Stimulated activated CD4-positive, alpha-beta T cell treated with anti-CD3 and anti-CD28 coated beads, TNF-alpha, amount 100 ng/mL, for 1 hour (primary cell): ENCODE measurements at places on chromosomes 16 and 17.

- DNase-seq, result no peak
These were observed 6.8 kb upstream of the EVPLL start for GRCh38 chr17:18370761-18371160.

DNA sequence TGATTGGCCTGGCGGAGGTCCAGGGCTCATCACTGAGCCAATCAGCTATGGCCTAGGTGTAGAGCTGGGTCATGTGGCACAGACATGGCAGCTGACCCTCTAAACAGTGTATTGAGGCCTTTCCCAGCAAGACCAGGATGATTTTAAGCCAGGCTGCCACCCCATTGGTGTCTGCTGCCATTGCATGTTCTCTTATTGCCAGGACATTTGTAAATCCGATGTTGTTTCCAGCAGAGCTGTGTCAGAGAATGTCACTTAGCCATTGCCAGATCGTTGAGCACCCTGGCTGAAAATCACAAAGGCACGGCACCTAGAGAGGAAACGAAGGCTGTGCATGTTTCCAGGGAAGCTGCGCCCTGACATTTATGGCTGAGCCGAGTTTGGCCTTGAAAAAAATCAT lies 33.4 kb downstream of the RBFOX1 start:
- DNase-seq, result no peak

DNA sequence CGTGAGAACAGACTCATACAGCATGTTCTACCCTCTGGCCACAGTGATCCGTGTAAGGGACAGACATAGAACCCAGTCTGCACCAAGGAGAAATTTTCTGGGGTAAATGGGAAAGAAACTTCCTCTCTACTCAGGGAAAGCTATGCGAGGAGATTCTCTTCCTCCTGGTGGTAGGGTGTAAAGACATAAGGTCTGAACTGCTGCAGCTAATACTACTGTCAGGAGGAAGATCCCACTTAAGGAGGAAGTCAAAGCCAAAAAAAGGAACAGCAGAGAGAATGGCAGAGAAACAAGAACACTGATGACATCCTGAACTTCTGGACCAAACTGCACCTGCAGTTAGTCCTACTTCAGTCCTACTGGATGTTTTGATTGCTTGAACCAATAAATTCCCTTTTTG lies 7.1 kb upstream of the TM4SF5 start:
- no peak for DNase-seq

DNA sequence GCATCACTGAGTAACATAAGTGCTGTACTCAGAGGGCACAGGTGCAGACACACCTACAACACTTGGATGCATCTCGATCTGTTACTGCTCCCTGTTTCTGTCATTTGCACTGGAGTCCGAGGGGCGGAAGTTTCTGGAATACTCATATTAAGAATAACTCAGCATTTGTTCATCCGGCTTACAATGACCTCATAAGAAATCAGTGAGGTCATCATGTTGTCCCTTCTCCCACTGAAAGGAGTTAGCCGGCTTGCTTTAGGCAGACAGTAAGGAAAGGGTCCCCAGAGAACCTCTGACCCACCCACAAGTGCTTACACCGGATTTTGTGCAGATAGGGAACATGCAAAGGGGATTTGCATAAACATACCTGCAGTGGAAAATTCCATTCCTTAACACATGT lies 344.7 kb downstream of the HAPSTR1 start:
- DNase-seq, result no peak

- DNase-seq, result no peak
These were observed 19.5 kb downstream of the RAP1GAP2 start for GRCh38 chr17:2815781-2816185.

GRCh38 chr16:1613728-1614455 lies 1.7 kb downstream of the CRAMP1 start:
- DNase-seq, result no peak

DNA sequence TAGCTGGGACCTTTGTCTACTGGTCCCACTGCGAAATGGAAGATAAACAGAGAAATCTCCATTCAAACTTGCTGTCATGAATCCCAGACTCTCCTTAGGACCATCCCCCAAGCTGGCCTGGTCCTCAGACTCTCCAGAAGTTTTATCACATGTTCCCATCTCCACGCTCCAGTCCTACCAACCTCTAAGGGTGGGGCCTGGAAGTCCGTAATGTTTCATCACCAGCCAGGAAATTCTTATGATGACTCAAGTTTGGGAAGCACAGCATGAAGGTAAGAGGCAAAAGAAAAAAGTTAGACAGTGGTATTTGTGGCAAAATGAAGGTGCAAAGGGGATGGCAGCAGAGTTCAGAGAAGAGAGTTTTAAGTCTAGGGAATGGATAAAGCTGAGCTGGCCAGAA lies 52.7 kb downstream of the ZNF18 start:
- DNase-seq, result no peak

DNA sequence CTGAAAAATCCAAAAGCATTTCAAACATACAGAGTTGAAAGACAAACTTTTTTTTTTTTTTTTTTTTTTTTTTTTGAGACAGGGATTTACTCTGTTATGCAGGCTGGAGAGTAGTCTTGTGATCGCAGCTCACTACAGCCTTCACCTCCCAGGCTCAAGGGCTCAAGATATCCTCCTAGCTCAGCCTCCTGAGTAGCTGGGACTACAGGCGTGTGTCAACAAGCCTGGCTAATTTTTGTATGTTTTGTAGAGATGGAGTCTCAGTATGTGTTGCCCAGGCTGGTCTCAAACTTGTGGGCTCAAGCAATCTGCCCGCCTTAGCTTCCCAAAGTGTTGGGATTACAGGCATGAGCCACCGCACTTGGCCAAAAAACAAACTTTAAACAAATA lies 64.2 kb upstream of the KIFC3 start:
- DNase-seq, result no peak

GRCh38 chr16:11392041-11392581 lies 46.9 kb downstream of the RMI2 start:
- DNase-seq, result no peak

DNA sequence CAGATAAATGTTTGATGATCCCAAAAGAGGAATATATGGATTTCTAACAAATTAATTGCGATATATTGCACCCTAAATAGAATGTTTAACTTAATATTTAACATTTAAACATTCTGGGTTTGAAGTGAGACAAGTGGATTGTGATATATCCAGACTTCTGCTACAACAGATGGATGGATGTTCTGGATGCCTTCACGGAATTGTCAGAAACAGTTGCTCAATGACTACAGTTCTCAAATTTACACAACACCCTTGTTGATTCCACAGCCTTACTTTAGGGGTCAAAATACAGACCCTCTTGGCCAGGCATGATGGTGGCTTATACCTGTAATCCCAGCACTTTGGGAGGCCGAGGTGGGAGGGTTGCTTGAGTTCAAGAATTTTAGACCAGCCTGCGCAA lies 250.8 kb downstream of the RBFOX1 start:
- DNase-seq, result no peak

- no peak for DNase-seq
These were observed 39.9 kb upstream of the LONP2 start for GRCh38 chr16:48203974-48204824.

DNA sequence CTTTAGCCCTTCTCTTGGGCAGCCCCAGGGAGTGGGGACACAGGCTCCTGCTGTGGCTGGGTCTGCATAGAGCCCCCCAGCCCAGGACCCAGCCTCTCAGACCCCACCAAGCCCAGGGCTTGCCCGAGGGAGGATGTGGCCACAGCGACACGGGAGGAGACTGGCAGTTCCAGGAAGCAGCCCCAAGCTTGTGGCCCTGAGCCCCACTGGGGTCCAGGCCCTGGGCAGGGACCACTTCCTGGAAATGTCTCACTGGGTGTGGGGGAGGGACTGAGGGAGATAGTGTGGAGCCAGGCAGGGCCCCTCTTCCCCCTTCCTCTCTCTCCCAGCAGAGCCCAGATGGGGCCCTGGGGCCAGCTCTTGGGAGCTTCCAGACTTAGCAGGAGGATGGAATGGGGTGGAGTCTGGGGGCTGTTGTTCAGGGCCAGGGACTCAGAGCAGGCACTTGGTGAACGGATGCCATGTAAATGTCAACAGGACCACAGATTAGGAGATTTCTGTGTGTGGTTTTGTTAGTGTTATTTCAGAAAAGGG lies 35.3 kb downstream of the ADGRG5 start:
- no peak for DNase-seq

DNA sequence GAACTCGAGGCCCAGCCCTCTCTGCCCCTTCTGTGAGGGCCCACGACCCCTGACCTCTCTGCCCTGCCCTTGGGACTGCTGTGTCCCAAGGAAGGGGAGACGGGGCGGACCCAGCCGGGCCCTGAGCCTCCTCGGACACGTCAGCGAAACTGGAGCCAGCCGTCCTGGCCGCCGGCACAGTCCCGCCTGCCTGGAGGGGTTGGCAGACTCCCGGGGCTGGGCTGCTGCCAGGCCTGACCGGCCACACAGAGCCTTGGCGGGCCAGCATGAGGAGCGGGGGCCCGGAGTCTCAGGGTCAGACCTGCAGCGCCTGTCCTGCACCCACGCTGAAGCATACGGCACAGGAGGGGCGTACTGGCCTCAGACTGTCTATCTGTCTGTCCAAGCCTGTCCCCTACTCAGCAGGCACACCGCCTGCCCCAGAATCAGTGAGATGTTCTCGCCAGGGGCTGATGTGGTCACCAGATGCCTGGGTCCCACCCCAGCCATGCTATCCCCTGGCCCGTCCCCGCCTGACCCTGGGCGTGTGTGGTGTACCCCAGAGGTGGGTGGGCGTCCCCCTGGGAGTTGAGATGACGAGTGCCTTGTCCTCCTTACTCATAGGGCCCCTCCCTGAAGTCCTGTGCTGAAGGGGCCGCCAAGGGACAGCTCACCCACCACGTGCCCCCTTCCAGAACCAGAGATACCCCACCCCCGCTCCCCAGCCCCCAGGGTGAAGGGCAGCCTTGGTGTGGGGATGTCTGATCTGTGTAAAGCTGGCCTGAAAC lies 4.7 kb downstream of the VASN start:
- no peak for DNase-seq

DNA sequence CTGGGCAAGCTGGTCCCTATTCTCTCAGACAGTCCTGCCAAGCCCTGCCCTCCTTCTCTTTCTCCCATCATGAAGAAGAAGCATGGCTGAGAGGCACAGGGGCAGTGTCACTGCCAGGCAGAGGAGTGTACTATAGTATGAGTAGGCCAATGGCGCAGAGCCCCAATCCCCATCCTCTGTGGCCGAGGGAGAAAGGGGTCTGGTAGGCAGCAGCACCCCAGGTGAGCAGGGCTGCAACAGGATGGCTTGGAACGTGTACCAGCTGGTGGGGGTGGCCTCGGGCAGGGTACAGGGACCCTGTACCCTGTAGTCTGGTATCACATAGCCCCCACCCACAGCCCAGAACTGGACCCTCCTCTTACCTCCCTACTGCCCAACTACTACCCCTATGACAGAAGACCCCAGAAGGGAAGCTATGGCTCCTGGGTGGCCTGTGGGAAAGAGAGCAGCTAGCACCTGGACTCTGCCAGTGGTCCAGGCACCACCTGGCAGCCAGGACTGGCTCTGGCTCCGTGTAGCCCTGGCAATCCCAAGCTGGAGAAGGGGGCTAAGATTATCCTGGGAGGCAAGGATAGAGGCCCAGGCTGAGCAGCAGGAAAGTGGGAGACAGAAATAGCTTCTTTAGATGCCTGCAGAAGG lies 4.4 kb downstream of the SMARCD2 start:
- DNase-seq, result no peak

GRCh38 chr16:86925067-86925791 lies 346.9 kb downstream of the FOXL1 start:
- DNase-seq, result no peak

DNA sequence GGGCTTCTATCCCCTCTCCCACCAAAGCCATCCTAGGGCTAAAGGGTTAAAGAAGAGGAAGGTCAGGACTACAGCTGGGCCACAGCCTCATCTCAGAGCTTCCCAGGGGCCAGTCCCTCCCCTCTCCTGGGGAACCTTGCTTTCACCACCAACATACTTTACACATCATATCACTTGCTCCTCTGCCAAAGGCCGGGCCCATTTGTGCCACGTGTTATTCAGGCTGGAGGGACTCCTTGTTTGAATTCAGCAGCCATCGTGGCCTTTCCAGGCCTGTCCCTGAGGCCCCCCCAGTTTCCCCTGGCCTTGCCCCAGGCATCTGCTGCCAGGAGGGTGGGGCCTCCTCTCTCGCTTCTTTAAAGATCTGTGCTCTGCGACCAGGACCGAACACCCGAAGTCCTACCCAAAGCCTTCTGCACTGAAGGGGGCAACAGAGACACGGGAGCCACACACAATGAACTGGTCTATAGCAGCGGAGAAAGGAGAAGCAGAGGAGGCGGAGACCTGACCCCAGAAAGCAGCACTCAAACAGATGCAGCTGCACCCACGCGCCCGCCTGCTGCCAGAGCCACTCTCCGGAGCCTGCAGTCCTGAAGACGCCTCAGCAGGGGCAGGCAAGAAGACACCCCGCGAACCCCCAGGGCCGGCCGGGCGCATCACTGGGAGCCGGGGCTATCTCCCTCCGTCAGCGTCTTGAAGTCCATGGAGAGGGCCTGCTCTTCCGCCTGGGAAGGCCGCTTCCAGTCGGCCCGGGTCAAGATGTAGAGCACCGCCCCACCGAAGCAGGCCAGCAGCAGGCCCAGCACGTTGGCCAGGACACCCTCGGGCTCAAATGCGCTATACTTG lies 12.1 kb downstream of the CYB561 start:
- no peak for DNase-seq

- DNase-seq, result peak; percentile 42
These were observed 1.9 kb upstream of the CAPN15 start for GRCh38 chr16:525520-526180.

GRCh38 chr17:31550389-31551056 lies 159.0 kb downstream of the RAB11FIP4 start:
- DNase-seq, result no peak

- DNase-seq, result no peak
These were observed 28.7 kb upstream of the KIFC3 start for GRCh38 chr16:57830890-57831484.

- no peak for DNase-seq
These were observed 12.7 kb upstream of the FAM20A start for GRCh38 chr17:68613739-68614298.

- no peak for DNase-seq
These were observed 7.4 kb downstream of the IRF8 start for GRCh38 chr16:85906349-85906748.

DNA sequence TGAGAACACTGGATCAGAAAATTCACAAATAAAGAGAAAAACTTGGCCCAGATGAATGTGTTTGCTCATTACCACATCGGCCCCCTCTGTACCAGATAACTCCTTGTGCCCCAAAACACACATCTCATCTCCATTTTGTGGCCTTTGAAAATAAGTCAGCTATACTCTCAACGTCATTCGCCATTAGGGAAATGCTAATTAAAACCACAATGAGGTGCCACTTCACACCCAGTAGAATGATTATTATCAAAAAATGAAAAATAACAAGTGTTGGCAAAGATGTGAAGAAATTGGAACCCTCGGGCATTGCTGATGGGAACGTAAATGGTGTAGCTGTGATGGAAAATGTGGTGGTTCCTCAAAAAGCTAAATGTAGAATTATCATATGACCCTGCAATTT lies 34.6 kb upstream of the AKTIP start:
- no peak for DNase-seq

DNA sequence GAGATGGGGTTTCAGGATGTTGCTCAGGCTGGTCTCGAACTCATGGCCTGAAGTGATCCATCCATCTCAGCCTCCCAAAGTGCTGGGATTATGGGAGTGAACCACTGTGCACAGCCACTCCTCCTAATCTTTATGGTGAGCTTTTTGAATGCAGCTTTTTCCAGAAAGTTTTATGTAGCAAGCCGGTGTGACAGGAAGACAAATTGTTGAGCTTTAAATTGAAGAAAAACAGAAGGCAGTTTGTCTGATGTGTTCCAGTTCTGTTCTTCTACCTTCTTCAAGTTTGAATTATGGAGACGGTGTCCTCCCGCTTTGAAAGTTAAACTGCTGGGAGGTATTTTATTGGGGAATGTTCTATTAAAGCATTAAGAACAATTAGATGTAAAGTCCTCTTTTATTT lies 177.1 kb downstream of the SNX29 start:
- DNase-seq, result no peak

- no peak for DNase-seq
These were observed 93.1 kb downstream of the PITPNC1 start for GRCh38 chr17:67470163-67470562.
